ENCODE measurements at places on chromosomes 2 and 18. TPM values are rescaled to one million over a fixed set of nuclear protein-coding genes. Genes with fewer than 3 reads are reported as not detected.

The LOXL3 gene
- total RNA-seq, result 22.4 TPM

The ELAC1 gene
- total RNA-seq, result 3.2 TPM

The DSC3 gene
- total RNA-seq, result 3.7 TPM

The SGO2 gene
- total RNA-seq, result 33.2 TPM

The TDRD15 gene
- total RNA-seq, result not detected

The MLPH gene
- 17.0 TPM for total RNA-seq

The OR6B2 gene
- total RNA-seq, result not detected

The DNAJC5G gene
- 1.4 TPM for total RNA-seq

The RFTN2 gene
- total RNA-seq, result 2.4 TPM

The EGR4 gene
- not detected for total RNA-seq

The IL36B gene
- total RNA-seq, result not detected

The TUBA3E gene
- total RNA-seq, result not detected

The HEATR5B gene
- total RNA-seq, result 12.6 TPM

The SKOR2 gene
- 0.21 TPM for total RNA-seq

The ZSWIM2 gene
- total RNA-seq, result not detected

The MC5R gene
- total RNA-seq, result 0.31 TPM

The FTCDNL1 gene
- 0.97 TPM for total RNA-seq

The LOXHD1 gene
- total RNA-seq, result not detected

The COX7A2L gene
- total RNA-seq, result 91.7 TPM

Data from H1 (cell line).